NCI-H2107 (cell line): ENCODE measurements at places on chromosomes 13 and 19.

- no peak for DNase-seq
Observed at GRCh38 chr13:106521095-106521799, 14.2 kb downstream of the EFNB2 start.

- no peak for DNase-seq
Observed at GRCh38 chr19:23075031-23075733, 41.6 kb upstream of the ZNF730 start.

DNA sequence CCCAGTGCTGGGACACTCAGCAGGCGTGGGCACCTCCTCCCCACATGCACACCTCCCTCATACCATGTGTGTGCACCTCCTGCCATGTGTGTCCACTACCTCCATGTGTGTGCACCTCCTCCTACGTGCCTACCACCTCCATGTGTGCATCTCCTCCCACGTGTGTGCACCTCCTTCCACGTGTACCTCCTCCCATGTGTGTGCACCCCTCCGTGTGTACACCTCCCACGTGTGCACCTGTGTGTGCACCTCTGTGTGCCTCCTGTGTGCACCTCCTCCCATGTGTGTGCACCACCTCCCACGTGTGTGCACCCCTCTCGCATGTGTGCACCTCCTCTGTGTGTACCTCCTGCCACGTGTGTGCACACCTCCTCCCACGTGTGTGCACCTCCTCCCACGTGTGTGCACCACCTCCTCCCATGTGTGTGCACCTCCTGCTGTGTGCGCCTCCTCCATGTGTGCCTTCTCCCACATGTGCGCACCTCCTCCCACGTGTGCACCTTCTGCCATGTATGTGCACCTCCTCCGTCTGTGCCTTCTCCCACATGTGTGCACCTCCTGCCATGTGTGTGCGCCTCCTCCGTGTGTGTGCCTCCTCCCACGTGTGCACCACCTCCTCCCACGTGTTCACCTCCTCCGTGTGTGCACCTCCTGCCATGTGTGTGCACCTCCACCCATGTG is 6.1 kb upstream of the C13orf46 start:
- DNase-seq = no peak

- no peak for DNase-seq
Observed at GRCh38 chr19:49836176-49837008, 14.6 kb upstream of the PTOV1 start.

DNA sequence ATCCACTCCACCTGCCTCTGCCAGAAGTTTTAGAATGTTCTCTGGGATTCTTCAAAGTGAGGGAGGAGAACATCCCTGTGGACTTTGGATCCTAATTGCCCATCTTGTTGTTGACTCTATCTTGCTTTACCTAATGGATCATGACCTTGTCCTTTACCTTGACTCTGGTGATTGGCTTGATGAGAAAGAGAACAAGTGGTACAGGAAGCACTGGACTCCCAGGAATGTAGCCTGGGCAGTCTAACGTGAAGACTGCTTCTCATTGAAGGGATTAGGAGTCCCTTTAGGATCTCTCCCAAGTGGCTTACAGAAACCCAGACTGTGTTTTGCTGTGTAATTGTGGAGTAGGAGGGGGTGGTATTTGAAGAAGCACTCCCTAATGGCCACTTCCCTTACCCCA is 63.9 kb downstream of the SLC10A2 start:
- DNase-seq = no peak

- no peak for DNase-seq
Observed at GRCh38 chr13:30806784-30807183, 71.4 kb downstream of the ALOX5AP start.

DNA sequence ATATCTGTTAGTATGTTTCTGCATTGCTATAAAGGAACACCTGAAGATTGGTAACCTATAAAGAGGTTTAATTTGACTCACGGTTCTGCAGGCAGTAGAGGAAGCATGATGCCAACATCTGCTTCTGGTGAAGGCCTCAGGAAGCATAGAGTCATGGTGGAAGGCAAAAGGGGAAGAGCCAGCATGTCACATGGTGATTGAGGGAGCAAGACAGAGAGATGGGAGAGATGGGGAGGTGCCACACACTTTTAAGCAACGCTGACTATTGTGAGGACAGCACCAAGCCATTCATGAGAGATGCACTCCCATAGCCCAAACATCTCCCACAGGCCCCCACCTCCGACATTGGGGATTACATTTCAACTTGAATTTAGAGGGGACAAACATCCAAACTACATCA is 32.8 kb downstream of the COG6 start:
- DNase-seq = no peak

GRCh38 chr19:19997656-19998268 is 41.5 kb downstream of the ZNF682 start:
- no peak for DNase-seq

GRCh38 chr19:28487999-28488398 is 725.0 kb downstream of the UQCRFS1 start:
- no peak for DNase-seq

DNA sequence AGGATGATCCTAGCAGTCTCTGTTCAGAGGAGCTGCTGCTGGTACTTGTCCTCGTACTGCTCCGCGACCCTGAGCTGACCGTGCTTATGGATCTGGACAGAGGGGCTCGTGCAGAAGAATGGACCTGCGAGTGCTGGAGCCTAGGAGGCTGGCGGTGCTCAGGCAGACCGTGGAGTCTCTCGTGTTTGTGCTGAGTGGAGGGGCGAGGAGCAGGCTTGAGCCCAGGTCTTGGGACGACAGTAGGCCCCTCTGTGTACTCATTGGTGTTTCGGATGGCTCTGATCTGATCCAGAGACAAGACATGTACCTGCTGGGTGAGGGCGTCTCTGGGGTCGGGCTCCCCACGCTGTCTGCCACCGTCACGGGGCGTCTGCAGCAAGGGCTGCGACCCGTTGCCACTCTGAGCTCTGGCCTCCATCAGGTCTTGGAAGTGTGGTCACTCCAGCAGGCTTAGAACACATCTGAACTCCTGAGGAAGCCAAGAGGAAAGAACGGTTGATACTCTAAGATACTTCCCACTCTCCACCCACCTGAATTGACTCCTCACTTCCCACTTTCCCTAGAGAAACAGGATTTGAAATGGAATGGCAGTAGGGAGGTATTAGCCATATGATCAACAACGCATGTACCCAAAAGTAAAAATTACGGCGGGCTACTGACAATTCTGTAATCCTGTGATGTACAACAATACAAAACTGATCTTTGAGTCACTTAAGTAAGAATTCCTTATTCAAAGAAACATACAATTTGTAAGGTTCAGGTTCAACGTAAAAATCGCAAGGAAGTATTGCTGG is 3.4 kb downstream of the SPRY2 start:
- DNase-seq = no peak

GRCh38 chr13:28047757-28048388 is 52.5 kb downstream of the FLT3 start:
- DNase-seq = no peak

DNA sequence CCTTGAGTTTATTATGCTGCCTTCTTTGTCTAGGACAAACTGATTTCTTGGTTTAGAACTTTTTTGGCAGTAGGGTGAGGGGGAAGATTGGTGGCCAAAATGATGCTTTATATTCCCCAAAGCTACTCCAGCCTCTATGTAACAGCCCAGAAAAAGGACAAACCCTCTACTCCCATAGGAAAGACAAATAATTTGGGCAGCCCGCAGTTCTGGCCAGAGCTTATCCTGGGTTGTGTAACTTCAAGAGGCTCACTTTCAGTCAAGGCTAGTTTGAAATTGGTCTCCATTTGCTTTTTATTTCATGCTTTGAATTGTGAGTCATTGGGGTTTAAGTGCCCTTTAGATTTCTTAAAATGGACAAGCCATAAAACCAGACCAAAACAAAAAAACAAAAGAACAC is 142.3 kb downstream of the OLFM4 start:
- DNase-seq = no peak
